Heart right ventricle (tissue), 16 donors: ENCODE measurements at places on chromosomes 2 and 18.

DNA sequence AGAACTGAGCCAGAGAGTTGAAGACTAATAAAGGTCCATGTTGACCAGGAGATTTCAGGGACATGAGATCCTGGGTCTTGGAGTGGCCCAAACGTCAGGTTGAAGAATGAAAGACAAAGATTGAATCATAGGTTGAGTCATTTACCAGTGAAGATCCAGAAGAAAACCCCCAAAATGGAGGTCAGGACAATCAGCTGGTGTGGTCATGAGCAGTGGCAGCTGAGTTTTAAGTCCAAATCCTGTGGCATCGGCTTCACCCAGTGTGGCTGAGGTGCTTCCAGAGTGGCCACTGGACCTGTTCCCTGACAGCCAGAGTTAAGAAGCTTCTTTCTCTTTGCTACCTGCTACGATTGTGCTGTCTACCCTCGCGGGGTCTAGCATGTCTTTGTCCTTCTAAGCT is 234.0 kb downstream of the BCL2 start:
- no peak for DNase-seq

DNA sequence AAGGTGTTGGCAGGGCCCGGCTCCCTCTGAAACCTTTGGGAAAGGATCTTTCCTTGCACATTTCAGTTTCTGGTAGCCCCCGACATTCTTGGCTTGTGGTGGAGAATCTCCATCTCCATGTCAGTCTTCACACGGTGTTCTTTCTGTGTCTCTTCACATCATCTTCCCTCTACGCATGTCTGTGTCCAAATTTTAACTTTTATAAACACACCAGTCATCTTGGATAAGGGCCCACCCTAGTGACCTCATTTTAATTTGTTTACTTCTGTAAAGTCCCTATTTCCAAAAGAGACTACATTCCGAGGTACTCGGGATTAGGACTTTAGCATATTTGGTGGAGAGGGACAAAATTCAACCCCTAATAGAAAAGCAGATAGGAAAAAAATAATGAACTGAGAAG is 138.4 kb downstream of the GALNT3 start:
- no peak for DNase-seq

DNA sequence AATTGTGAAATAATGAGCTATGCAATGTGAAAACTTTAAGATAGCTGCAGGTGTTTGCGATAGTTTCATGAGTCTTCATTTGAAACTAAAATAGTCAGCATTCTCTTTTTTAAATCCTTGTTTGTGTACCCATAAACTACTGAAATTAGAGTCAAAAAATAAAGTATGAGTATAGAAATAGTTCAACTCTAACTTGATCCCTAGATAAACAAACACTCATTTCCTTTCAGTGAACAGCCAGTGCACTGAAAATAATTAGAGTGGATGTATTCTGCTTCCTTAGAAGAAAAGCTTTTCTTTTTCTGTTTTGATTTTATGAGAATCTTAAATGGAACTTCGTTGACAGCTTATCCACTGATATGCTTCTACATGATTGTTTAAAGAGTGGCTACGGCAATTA is 1033.4 kb downstream of the SOCS6 start:
- no peak for DNase-seq

DNA sequence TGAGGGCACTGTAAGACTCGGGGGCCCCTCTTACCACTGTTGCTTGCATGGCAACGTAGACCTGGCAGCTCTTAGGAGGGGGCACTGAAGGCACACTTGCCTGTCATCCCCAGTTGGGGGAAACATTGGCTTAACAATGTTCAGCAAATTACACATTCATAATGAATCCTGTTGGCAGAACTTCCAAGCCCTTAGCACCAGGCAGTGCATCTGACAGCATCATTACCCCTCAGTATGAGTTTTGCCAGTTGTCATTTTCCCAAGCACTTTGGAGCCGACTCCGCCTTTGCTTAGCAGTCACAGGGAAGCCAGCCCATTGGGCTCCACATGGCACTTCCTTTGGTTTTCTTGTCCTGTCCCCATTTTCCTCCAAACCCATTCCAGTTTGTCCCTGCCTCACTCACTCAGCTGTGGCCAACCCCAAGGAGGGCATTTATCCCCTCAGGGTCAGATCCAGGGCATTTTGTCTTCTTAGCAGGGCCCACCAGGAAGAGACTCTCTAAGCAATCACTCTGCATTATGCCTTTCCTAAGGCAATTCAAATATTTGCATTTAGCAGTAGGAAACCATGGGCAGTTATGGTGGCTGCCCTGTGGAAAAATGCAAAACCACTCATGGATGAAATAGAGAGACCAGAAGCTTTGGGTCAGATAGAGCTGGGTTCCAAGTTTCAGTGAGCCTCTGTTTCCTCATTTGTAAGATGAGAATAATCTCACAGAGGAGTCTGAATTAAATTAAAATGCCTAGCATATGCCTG is 73.9 kb downstream of the VSNL1 start:
- DNase-seq: no peak

- no peak for DNase-seq
Measured at GRCh38 chr2:238883421-238883901, 35.6 kb downstream of the TWIST2 start.

DNA sequence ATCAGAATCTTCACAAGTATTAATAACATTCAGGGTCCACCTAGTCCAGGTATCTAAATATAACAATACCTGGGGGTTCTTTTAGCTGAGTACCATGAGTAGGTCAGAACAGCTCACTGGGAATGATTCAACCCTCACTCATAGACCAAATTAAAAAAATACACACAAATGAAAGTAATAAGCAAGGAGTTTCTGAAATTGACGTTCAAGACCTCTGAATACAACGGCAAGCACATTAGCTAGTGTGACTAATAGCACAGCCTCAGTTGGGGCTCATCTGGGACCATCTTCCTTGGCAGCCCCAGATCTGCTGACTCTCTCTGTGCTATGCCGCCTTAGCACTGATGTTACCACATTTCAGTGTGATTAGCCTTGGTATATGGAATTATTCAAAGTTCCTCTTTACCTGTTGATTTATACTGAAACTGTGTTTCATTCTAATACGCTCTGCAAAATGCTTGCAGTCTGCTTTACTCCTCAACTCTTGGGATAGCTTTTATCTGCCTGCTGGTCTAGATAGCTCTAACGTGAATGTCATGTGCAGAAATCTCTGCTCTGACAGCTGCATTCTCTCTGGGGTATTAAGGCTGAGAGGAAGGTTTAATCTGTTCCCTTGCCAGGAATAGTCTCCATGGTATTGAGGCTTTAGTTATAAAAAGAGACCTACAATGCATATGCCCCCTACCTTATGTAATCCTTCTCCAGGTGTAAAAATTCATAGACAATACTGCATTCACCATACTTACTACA is 153.3 kb downstream of the METTL4 start:
- DNase-seq: no peak

DNA sequence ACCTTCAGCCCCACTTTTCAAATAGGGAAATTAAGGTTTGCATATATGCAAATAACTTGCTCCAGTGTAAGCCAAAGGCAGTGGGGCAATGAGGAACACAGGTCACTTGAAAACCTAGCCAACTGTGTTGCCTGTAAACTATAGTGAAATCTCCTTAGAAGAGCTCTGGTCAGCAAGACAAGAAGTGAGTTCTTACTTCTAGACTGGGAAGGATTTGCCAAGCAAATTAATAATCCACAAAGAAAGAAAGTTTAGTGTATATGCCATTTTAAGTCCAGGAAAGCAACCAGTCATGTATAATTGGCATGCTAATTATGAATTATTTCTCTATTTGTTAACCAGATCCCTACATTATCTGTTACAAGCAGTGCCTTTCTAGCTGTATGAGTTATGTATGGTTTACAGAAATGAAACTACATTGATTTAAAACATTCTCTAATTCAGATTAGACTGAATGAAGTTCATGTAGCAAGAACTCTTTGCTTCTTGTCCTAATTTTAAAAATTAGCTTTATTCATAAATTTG is 129.9 kb downstream of the MTX2 start:
- no peak for DNase-seq

DNA sequence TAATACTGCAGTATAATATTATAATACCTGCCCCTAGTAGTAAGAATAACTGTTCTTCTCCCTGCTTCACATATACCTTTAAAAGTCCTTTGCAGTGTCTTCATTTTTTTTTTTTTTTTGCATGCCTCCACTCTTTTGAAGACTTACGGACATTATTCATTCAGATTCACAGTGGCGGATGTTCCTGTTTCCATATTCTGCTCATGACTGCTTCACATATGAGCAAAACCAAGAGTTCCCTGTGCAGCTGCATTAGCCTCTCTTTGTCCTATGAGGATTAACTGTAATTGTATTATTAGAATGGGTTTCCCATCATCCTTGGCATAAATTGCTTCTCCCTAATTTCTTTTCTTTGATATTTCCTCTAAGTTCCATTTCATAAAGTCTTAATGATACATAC is 12.8 kb downstream of the IL18RAP start:
- no peak for DNase-seq

DNA sequence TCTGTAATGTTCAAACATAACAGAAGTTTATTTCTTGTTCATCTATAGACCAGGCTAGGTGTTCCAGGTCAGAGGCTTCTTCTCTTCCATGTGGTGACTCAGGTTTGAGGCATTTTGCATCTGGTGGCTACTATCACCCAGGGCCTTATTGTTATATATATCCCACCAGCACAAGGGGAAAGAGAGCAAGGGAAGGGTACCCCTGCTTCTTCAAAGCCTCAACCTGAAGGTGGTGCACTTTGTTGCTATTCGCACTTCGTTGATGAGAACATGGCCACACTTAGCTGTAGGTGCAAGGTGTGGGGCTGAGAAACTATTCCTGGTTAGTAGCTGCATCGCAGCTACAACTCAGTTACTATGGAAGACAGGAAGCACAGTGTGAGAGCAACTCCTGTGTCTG is 27.4 kb upstream of the SLC3A1 start:
- DNase-seq: no peak

- DNase-seq: no peak
Measured at GRCh38 chr2:117820444-117820843, 6.0 kb downstream of the DDX18 start.

DNA sequence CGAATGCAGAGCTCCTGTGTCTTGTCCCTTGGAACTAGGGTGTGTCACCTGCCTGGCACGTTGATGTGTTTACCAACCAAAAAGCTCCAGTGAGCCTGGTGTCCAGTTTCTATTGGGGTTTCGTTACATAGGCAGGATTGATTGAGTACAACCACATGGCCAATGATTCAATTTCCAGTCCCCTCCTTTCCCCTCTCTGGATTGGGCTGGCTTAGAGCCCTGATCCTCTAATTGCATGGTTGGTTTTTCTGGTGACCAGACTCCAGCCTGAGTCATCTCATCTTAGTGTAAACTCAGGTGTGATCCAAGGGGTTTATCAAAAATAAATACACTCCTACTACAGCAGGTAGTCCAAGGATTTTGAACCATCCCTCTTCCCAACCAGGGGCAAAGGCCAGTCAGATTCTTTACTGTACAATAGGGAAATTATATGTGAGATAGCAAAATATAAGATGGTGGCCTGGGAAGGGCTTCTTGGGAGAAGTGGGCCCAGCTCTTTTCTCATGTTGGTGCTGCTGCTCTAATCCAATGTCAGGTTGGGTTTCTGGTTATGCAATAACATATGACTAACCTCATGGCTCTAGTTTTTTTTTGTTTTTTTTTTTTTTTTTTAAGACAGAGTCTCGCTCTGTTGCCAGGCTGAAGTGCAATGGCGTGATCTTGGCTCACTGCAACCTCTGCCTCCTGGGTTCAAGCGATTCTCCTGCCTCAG is 64.7 kb upstream of the MGAT5 start:
- DNase-seq: no peak

- DNase-seq: no peak
Measured at GRCh38 chr2:99762714-99763113, 272.9 kb upstream of the REV1 start.

DNA sequence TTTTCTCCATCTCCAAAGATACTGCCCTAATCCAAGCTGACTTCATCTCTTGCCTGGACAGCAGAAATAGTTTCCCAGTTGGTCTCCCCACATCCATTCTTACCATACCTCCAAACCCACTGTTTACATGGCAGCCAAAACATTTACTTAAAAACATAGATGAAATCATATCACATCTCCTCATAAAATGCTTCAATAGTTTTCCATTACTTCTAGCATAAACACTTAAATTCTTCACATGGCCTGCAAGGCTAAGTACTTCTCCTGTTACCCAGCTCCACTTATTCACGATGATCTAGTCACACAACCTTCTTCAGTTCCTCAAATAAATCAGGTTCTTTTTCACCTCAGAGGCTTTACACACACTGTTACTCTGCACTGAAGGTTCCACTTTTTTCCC is 185.8 kb upstream of the ACVR2A start:
- DNase-seq: no peak

DNA sequence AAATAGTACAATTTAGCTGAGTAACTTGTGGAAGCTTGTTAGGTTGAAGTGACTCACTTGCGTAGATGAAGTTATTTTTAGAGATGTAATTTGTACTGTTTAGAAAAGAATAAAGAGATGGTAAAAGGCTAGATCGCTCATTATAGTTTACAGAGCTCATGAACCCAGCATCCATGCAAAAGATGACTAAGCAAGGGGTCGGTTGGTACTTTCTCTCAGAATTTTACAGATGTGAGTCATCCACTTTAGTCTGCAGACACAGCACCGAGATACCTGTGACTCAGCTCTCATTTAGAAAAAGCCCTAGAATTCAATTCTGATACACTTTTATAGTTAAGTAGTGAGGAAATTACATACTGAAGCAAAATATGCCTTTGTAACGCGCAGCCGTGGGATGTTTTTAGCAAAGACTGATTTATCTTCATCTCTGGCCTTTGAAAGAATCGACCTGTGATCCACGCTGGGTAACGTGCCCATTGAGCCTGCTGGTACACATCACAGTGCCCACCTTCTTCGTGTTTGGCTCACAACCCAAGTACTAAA is 116.5 kb upstream of the FOSL2 start:
- no peak for DNase-seq

DNA sequence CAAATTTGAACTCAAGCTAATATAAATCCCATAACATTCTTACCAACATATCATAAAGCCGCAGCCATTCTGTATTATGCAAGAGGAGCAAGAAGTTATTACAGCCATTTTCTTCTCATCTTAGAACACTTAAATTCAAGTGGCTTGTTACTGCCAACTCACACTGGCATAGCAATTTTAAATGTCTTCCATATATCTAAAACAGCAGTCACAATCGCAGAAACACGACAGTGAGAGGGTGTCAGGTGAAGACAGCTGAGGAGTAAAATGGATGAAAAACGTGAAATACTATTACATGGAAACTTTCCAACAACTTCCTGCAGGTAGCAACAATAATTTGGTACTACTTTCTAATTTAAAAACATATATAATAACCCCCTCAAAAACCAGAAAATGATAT is 17.9 kb downstream of the PPP3R1 start:
- DNase-seq: no peak

- no peak for DNase-seq
Measured at GRCh38 chr2:30486655-30487054, 39.6 kb downstream of the LCLAT1 start.

DNA sequence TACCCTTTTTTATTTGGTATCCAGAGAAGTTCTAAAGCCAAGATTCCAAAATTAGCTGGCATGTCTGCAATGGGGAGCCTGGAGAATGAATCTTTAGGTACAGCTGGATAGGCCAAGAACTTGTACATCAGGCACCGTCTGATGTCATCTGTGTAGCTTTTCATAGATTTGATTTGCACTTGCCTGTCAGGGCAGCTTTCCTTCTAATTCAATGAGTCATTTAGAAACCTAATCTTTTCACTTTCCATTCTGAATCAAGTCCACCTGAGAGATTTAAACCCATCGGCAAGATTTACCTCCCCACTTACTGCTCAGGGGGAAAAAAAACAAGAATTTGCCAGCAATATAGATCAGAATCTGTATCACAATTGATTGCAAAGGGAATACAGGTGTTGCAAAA is 60.9 kb upstream of the ACAA2 start:
- no peak for DNase-seq

GRCh38 chr18:73827801-73828200 is 319.8 kb downstream of the FBXO15 start:
- DNase-seq: no peak

- DNase-seq: no peak
Measured at GRCh38 chr2:53242090-53242489, 525.5 kb upstream of the CHAC2 start.
